ENCODE measurements at places on chromosomes 2 and 18. TPM values are rescaled to one million over a fixed set of nuclear protein-coding genes. Genes with fewer than 3 reads are reported as not detected.

The HOXD12 gene
- total RNA-seq = not detected

- DNase-seq = no peak
Observed at GRCh38 chr2:26269571-26270158, 24.9 kb downstream of the HADHB start.

- no peak for DNase-seq
Observed at GRCh38 chr2:223995569-223995968, 38.3 kb downstream of the MRPL44 start.

- DNase-seq = no peak
Observed at GRCh38 chr2:151192681-151193080, 69.0 kb downstream of the RBM43 start.

GRCh38 chr2:175744000-175744399 lies 258.1 kb downstream of the LNPK start:
- DNase-seq = no peak

The TRIM43 gene
- not detected for total RNA-seq

The PLA2R1 gene
- 43.8 TPM for total RNA-seq

DNA sequence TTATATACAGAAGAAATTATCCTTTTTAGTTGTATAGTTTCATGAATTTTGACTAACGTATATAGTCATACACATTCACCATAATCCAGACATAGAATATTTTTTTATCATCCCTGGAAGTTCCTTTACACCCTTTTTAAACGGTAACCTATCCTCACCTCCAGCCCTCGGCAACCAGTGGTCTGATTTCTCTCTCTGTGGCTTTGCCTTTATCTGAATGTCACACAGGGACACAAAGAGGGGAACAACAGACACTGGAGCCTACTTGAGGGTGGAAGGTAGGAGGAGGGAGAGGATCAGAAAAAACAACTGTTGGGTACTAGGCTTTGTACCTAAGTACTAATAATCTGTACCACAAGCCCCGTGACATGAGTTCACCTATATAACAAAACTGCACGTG lies 191.9 kb downstream of the MC4R start:
- DNase-seq = no peak

DNA sequence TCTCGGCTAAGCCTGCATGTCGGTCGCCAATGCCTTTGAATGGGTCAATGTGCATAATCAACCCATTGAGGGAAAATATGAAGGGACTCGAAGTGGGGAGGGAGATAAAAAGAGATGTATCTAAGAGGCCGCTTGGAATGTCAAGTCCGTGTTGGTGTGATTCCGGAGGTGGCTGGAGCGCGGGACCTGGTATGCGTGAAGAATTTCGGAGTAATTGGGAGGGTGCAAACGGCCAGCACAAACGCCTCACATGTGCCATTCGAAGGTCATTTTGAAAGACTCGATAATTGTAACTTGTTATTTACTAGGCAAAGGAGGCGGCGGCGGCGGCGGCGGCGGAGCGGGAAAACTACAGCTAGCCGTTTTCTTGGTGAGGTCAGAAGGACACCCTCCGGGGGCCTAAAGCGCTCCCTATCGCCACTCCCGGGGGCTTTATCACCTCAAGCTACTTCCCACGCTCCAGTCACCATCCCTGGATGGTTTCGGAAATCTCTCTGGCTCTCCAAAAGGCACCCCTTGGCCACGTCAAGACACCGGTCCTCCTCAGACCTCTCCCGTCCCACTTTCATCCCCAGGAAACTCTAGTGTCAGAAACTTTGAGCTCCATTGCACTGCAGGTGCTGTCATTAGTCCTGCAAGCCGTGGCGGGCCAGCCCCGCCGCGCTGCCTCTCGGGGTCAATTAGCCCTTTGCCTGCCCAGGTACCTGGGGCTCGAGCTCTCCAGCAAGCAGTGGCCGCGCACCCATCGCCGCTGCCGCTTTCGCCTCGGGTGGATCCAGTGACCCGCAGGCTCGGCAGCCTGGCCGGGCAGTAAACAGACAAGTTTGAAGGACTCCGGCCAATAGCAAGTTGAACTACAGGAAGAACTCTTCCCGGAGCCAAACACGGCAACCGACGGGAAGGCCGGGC lies 1.5 kb downstream of the ERBB4 start:
- peak; percentile 80 for DNase-seq

The EPB41L3 gene
- total RNA-seq = 24.0 TPM

GRCh38 chr18:39806525-39806924 lies 2148.5 kb upstream of the PIK3C3 start:
- no peak for DNase-seq

- no peak for DNase-seq
Observed at GRCh38 chr2:174300114-174300513, 34.6 kb upstream of the SP9 start.

DNA sequence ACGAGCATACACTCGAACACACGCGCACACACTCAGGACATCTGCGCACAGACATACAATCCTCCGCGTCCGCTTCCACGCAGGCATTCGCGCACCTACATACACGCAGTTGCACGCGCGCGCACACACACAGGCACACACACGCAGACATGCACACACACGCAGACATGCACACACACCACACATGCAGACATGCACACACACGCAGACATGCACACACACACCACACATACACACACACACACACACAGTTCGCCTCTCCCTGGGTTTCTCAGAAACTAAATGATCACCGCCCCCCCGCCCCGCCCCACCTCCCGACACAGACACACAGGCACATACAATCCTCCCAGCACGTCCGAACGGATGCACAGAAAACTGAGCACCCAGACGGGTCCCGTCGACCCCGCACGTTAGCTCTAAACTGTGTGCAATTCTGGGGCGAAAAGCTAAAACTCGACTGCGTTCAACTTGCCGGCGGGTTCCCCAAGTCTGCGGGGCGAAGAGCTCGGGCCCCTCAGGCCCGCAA lies 1.0 kb downstream of the EPHA4 start:
- no peak for DNase-seq

GRCh38 chr2:39938035-39938835 lies 159.2 kb upstream of the THUMPD2 start:
- DNase-seq = no peak

- no peak for DNase-seq
Observed at GRCh38 chr2:28647682-28648081, 103.9 kb upstream of the PPP1CB start.

DNA sequence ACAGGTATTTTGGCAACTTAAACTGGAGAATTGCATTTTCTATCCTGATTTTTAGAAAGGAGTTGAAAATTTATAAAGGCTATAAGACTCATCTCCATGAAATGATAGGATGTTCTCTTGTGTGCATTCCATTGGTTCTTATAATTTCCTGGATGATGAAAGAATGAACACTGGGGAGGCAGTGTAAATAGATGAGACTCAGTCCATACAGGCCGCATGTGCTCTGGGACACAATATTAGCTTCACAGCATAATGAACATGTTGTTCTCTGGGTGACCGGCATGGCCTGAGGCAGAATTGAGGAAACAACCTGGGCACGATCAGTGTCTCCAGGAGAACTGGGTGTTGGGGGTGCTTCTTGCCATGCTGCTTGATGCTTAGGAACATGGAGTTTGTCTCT lies 38.8 kb downstream of the AOX1 start:
- no peak for DNase-seq
